ENCODE measurements at places on chromosomes 4 and X.

GRCh38 chr4:44916411-44916810, 190.1 kb upstream of the GNPDA2 start:
- DNase-seq, result no peak

GRCh38 chrX:7132335-7133049, 15.0 kb upstream of the STS start:
- no peak for DNase-seq

- no peak for DNase-seq
These were observed at the start of gene CXCL5 for GRCh38 chr4:73998040-73999011. TSS of gene CXCL5 (minus strand) at chr4:73998677. CDS start at chr4:73998581, 96 bp downstream.

DNA sequence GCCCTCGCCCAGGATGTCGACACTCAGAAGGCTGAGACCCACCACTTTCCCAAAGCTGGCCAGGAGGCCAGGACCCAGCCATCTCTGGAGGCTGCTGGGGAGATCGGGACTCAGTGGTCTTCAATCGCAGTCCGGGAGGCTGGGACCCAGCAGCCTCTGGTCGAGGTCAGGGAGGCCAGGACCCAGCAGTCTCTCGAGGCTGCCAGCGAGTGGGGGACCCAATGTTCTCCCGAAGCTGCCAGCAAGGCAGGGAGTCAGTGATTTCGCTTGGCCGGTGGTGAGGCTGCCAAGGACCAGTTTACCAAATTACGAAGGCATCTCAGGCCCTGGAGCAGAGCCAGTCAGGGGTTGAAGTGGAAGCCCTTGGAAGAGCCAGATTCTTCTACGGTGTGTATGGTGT, 181.6 kb downstream of the NAF1 start:
- no peak for DNase-seq

DNA sequence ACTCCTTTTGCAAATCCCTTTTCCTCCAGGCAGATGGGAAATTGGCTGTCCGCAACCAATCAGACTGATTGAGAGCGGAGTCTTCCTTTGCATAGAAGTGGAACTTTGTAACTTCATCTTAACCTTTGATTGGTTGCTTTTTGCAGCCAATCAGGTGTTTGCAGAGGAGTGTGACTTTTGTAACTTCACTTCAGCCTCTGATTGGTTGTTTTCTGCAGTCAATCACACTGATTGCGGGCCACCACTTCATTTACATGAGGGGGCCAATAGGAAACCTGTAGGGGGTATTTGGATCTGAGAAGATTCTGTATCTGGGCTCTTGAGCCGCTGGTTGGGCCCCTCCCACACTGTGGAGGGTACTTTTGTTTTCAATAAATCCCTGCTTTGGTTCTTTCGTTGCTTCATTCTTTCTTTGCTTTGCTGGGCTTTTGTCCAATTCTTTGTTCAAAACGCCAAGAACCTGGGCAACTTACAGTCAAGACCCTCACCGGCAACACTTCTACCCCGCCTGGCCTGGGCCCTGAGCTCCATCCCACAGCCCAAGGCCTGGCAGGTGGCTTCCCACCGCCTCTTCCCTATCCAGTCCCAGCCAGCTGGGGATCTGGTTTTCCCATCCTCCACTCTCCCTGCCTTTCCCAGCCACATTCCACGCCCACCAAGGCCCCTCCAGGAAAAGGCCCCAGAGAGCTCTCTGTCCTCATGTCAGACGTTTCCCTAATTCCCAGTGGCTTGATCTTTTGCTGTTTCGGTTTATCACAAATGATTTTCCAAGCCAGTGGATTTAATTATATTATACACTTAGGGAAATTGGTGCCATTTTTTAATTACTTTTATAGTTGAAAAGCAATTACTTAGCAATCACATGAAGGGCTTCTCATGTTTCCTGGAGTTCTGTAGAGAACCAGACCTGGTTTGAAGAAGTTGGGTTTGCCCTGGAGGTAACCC, 110.2 kb upstream of the STX18 start:
- no peak for DNase-seq

- DNase-seq, result no peak
These were observed 10.3 kb downstream of the CCDC158 start for GRCh38 chr4:76410636-76411035.

DNA sequence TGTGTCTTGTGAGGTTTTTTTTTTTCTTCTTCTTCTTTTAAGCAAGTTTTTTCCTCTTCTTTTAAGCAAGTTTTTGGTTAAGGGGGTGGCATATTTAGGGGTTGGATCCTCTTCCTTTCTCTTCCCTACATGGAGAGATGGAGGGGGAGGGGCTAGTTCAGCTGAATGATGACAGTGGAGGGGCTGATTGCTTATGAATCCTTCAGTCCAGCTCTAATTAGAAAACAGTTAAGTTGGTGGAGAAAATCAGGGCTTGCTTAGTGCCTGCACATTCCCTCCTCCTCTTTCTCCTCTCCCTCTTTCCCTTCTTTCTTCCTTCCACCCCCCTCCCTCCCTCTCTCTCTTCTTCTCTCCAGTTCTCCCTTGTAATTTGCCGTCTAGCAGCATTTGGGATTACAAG, 4.4 kb upstream of the HAND2 start:
- DNase-seq, result no peak

DNA sequence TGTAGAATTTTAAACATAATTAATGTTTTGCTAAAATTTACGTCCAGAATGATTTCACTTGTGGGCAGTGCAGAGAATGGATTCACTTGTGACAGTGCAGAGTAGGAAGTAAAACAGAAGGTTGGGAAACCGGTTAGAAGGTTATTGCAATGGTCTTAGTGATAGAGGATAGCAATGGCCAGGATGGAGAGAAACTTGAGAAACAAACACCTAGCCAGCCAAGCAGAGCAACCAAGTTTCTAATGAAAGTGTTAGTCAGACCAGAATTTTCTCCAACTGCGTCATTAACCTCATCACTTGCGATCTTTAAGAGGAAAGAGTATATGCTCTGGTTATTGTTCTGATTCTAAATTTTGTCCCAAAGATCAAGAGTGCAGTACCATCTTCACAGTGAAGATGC, 50.0 kb upstream of the TBC1D9 start:
- DNase-seq, result no peak

DNA sequence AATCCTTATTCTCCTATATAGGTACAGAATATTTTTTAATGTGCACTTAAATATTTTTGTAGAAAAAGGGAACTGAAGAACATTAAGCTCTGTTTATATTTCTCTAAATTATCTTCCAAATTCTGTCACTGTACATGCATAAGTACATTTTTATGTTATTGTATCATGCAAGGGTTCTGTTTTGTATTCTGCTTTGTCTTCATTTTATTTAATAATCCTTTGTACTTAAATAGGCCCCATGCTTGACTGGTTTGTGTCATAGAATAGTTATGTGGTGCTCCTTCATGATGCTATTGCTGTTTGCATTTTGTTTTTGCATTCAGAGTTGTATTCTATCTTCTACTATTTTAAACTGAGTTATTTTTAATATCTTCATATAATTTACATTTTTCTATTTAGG, 111.9 kb upstream of the EDNRA start:
- no peak for DNase-seq

DNA sequence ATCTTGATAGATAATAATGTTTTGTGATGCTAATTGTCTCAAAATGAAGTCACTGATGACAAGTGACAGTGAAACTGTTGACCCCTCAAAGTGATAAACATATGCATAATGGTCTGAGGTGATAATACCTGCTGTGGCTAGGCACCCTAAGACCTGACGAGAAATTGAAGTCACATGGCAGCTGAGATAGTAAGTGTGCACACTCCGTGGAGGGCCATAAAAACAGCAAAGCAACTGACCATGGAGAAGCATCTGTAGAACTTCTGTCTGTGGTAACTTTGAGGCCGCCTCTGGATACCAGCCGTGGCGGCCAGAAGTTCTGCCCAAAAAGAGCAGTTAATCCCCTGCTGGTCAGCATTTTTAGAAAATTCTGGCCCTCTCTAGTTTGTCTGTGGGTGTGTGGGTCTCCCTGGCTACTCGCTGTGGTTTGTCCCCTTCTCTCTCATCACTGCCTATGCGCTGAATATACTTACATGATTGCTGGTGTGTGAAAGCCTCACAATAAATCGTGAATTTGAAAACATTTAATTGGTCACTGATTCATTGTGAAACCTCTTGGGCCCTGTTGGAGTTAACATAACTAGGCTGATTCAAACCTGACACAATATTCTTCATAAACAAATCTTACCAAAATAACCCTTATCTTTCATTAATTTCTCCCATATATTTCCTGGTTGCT, 50.6 kb downstream of the CCDC149 start:
- DNase-seq, result no peak

DNA sequence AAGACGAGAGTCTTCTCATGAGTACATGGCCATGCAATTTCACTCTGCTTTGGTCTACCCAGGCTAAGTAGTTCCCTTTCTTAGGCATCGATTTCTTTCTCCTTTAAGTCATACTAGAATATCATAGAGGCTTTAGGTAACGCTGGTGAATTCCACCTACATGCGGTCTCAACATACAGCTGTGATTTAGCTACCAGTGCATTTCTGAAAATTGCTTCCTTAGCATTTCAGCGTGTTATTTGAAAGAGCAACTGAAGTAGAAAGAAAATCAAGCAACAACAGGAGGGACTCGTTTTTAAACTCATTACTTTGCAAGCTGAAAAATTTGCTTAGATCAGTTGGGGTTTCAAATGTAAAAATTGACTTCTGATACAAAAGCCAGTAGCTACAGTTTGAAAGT, 48.1 kb upstream of the RASGEF1B start:
- no peak for DNase-seq

- no peak for DNase-seq
These were observed 241.8 kb downstream of the FBXO8 start for GRCh38 chr4:174041555-174042105.

DNA sequence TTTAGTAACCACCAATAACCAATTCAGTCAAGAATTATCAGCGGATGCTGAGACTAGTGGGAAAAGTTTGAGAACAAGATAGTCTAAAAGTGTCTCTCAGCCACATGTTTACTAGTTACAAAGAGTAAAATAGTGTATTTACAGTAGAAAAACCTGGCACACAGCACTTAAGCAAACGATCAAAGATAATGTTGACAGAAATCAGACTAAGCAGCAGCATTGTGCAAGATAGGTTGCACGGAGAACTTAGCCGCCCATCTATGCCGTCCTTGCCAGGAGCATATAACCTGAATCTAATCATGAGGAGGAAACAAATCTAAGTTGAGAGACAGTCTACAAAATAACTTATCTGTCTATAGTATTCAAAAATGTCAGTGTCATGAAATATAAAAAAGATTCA, 35.3 kb downstream of the KLHL5 start:
- no peak for DNase-seq

GRCh38 chr4:185797596-185798338, 14.2 kb downstream of the SORBS2 start:
- DNase-seq, result no peak

- no peak for DNase-seq
These were observed 193.7 kb upstream of the SPANXN4 start for GRCh38 chrX:142831961-142832530.

GRCh38 chr4:187687697-187688096, 307.9 kb upstream of the ZFP42 start:
- DNase-seq, result no peak

GRCh38 chrX:110050386-110050785, 47.5 kb downstream of the TMEM164 start:
- DNase-seq, result no peak

DNA sequence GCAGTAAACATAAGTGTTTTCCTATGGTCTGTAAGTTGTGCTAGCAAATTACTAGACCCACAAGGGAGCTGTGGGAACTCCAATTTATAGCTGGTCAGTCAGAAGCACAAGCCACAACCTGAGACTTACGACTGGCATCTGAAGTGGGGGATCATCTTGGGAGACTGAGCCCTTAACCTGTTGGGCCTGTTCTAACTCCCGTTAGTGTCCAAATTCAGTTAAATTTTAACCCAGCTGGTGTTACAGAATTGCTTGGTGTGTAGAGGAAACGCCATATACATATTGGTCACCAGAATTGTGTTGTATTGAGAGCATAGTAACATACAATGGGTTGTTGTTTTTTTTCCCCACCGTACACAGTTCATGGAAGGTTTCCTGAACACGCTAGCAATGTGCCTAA, 25.1 kb upstream of the NFXL1 start:
- DNase-seq, result no peak

GRCh38 chr4:158161551-158162354, 11.1 kb downstream of the GASK1B start:
- DNase-seq, result no peak

DNA sequence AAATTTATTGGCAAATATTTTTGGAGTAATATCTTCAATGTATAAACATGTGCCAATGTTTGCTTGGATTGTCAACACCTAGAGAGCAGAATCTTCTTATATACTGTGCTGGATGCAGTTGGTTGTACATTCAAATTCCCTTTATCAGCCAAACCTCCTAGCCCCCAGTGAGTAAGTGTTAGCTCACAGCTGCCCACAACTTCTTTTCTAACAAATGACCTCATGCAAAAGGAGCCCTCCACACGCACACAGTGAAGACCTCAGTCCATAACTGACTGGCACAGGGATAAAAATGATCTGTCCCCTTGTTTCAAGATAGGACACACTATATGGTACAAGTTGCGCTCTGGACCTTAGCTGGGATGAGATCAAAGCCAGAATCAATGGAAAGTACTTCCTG, 458.0 kb upstream of the NWD2 start:
- no peak for DNase-seq

DNA sequence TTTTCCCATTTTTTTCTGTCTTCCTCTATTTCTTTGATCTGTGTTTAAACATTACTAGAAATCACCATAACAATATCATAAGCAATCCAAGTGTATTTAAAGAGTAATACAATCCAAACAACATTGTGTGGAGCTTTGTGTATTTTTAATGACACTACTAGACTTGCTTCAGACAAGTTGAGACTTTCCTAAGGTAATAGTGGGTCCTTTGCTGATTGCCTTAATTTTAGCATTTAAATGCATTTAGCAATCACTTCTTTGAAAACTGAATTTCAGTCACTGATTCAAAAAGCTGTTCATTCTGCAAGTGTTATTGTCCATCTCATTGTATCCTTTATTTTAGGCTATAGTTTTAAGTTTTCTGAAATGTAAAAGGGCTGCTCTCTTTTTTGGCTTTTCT, 804.8 kb downstream of the ADGRL3 start:
- no peak for DNase-seq

- no peak for DNase-seq
These were observed 50.8 kb upstream of the SETD7 start for GRCh38 chr4:139606579-139607501.

GRCh38 chr4:8403173-8403753, 37.3 kb downstream of the ACOX3 start:
- DNase-seq, result no peak

GRCh38 chrX:39204353-39204752, 403.1 kb downstream of the MID1IP1 start:
- DNase-seq, result no peak

Data from right renal pelvis (tissue), 4 donors.